ENCODE measurements at places on chromosomes 4 and X. TPM values are rescaled to one million over a fixed set of nuclear protein-coding genes. Genes with fewer than 3 reads are reported as not detected.
A peak's percentile ranks its signal among the peaks of the same experiment; 100 is the strongest.

DNA sequence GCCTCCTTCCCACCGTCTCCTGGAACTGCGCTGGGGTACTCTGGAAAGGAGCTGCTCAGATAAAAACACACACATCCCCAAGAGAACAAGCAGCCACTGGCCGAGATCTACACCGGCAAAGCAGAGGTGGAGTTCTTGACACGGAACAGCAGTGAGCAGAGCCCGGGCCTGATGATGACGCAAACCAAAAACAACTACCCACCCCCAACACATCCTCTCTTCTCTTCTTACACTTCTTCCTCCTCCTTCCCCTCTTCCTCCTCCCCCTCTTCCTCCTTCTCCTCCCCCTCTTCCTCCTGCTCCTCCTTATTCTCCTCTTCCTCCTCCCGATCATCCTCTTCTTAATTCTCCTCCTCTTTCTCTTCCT, 4.6 kb downstream of the PNMA5 start:
- DNase-seq: no peak

DNA sequence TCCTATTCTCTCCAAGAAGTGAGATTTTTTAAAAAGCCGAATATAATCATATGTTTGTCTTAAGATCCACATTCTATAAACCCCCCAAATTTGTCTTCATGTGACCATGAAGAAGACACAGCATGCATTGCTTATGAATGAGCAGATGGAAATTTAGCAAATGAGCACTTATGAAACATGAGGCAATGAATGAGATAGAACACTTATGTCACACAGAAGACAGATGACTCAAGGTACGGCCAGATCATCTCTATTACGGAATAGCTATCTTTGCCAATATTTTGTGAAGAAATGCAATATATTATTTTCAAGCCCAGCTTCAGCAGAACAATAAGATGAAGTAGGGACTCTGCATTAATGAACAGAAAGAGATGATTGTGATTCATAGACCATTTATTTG, 21.4 kb downstream of the PHEX start:
- no peak for DNase-seq

DNA sequence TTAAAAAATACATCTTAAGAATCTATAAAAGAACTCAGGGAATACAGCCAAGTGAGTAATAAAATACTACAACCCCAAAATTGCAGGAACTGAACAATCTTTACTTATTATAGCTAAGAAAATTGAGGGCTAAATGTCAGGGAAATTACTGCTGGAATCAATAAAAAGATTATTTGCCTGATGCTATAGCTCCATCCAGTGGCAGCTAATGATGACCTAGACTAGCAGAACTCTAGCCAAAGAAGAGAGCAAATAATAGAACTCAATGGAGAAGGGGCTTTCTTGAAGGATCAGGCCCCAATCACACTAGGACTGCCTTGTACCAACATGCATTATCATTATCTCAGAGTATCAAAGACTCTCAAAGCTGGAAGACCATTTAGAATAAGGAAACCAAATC, 85.0 kb upstream of the FAM241A start:
- DNase-seq: no peak

- DNase-seq: peak; percentile 93
Observed at GRCh38 chr4:110196871-110197528, 1.4 kb downstream of the ELOVL6 start.

GRCh38 chr4:39621582-39621981, 17.1 kb downstream of the SMIM14 start:
- peak; percentile 79 for DNase-seq

DNA sequence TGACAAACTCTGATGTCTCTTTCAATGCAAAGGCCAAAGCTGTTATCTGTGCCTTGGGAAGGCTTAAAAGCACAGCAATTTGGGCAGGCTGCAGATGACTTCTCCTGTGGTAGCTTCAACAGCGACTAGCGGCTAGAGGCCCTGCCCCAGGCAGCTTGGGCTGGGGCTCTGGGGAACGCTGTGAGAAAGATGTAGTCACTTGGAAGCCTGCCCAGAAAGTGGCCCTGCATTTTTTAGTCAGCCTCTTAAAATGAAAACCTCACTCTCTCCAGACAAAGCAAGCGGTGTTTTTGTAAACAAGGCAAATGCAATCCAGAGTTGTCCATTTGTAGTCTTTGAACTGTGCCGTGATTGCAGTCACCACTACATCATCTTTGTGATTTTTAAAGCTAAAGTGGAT, 27.5 kb downstream of the PCYT1B start:
- DNase-seq: no peak

DNA sequence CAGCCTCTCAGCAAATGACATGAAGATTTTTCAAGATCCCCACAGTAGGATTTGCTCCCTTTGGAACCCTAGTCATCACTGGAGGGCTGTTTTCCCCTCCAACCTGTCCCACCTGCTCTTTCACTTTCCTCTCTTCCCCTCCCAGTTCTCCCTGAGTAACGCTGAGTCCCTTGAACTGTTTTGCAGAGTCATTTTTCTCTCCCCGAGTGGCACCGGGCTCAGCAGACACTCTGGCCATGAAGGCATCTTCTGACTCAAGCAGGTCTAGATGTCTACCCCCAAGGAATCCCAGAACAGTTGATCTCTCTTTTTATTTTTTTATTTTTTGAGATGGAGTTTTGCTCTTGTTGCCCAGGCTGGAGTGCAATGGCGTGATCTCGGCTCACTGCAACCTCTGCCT, 52.2 kb downstream of the HTRA3 start:
- no peak for DNase-seq

DNA sequence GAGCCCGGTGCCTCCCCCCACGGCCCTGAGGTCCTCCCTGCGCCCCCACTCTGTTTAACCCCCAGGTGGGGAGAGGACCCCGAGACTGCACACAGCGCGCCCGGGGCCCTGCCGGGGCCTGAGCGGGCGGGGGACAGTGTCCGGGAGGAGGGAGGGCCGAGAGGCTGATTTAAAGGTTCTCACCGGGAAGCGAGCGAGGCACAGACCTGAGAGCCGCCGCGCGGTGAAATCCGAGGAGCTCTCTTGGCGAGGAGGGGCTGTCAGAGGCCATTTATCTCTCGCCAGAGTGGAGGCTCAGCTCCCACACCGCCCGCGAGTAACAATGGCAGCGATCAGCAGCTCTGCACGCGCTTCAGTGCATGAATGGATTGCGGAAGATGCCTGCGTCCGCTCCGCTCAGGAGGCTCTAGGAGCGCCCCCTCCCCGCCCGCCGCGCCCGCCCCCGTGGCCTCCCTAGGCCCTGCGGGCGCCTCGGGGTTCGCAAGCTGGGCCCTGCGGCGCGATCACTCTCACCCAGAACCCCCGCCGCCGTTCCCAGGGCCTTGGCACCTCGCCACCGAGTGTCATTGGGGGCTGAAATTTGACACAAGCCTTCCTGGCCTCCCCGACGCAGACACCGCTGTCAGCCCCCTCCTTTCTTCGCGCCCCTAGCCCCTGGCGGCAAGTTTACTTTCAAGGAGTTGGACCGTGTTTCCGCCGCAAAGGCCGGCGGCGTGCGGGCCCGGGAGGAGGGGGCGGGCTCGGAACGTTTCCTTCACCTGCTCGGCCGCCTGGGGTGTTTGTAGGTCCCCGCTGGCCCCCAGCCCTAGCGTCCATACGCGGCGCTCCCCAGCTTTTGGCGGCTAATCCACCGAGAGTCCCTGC, 48.7 kb upstream of the BCOR start:
- peak; percentile 50 for DNase-seq

- DNase-seq: no peak
Observed at GRCh38 chrX:7926914-7927258, 327 bp downstream of the PNPLA4 start.

DNA sequence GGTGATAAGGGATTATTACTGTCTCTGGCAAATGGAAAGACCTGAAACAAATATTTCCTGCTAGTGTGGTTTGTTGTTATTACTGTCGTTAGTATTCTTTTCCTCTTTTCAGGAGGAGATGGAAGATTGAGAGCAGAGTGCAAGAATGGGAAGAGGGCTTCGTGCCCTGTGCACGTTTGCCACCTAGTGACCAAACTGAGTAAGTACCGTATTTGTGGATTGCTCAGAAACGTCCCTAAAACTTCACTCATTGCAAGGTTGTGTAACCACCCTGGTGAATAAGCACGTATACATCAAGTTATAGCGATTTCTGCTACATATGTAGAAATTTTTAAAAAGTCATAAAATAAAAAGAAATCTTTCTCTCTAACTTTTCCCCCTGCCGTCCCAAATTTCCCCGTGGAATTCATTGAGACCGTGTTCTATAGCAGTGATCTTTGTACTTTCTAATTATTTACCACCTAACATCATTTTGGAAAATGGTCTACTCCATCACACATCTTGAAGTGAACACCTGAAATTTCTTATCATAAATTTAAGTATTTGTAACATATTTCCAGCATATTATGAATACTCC, 24.3 kb downstream of the LINC00632 start:
- DNase-seq: no peak

DNA sequence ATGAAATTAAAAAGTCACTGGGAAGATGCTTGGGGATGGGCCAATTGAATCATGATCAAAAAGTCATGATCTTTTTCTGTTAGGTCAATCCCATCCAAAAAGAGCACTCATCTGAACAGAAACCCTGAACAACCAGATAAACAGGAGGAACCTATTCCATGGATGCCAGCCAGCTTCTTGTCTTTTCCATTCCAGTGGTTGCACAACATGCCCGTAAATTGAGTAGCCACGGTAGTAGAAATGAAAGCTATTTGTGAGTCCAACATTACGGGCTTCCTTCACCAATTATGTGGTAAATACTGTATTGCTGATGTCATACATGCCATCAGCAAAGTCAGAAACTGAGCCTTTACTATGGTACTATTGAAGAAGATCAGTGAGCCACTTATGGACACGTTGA, 982.4 kb upstream of the HS3ST1 start:
- no peak for DNase-seq

GRCh38 chrX:40465735-40466551, 114.8 kb upstream of the ATP6AP2 start:
- no peak for DNase-seq

DNA sequence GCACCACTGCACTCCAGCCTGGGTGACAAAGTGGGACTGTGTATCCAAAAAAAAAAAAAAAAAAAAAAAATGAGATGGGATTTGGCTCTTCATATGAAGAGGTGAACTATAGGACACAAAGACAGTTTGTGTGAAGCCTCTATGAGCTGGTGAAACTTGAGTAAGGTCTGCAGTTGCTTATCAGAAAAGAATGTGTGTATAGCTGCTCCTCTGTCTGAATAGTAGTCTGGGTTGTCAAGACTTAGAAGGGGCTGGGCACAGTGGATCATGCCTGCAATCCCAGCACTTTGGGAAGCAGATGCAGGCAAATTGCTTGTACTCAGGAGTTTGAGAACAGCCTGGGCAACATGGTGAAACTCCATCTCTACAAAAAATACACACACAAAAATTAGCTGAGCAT, 82.8 kb downstream of the ARSF start:
- no peak for DNase-seq

Gene KCTD8
- not detected for total RNA-seq

Gene STATH
- not detected for total RNA-seq

Gene LRAT
- total RNA-seq: 0.84 TPM

Gene TKTL1
- 1.2 TPM for total RNA-seq

Gene HSFX2
- total RNA-seq: not detected

Gene SMR3B
- not detected for total RNA-seq
